ENCODE measurements at places on chromosomes 7 and 10.

- DNase-seq: no peak
Observed at GRCh38 chr10:10513898-10514297, 503.8 kb upstream of the CELF2 start.

DNA sequence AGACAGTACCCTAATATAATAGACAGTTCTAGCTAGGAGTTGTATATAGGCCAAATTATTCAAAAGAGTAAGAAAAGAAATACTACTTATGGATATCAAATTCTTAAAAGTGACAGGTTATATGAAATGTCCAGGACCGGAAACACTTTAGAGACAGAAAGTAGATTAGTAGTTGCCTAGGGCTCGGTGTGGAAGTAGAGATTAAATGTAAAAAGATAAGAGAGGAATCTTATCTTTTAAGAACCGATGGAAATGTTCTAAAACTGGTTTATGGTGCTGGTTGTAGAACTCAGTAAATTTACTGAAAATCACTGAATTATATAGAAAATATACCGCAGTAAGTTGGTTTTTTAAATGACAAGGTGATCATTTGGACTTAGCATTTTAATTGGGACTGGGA, 147.5 kb upstream of the ASAH2 start:
- DNase-seq: no peak

GRCh38 chr7:142511801-142512200, 237.5 kb upstream of the PRSS1 start:
- DNase-seq: no peak

- no peak for DNase-seq
Observed at GRCh38 chr7:22296916-22297315, 60.0 kb downstream of the RAPGEF5 start.

DNA sequence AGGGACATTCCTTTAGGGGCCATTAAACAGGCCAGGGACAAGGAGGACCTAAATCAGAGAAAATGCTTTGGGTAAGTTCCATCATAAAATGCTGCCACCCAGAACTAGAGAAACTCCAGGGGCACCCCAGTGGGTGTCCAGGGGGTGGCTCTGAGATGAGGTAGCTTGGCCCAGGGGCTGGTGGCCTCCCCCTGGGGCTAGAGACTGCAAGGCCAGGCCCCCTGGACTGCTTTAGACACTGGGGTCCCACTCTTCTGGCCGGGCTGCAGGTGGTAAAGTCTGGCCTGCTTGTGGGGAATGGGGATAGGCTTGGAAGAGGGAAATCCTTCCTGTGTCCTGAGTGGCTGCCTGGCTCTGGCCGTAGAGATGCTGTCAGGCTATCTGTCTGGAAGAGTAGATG, 169.6 kb upstream of the PODXL start:
- no peak for DNase-seq
